ENCODE measurements at places on chromosomes 11 and 22.

GRCh38 chr11:59271811-59272327 lies 59.1 kb upstream of the MPEG1 start:
- DNase-seq = no peak

- DNase-seq = no peak
These were observed 4.4 kb downstream of the IL18BP start for GRCh38 chr11:72002841-72003775.

GRCh38 chr22:20514658-20515406 lies 7.4 kb downstream of the MED15 start:
- DNase-seq = no peak

DNA sequence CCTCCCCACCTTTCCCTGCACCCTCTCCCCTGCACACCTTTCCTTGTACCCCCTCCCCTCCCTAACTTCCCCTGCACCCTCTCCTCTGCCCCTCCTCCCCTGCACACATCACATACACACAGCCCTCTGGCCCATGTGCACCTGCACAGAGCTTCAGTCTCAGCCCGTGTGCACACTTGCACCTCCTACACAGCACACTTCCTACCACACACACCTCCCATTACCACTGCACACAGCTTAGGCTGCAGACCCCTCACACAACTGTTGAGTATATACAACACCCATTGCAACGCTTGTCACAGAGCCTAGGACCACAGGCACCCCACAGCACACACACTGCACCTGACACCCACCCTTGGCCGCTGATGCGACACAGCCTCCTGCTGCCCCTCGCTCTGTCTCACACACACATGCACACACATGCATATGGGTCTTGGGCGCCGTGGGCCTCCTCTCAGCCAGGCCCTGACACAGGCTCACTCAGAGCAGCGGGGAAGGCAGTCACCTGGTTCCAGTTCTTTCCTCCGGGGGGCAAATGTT lies 411 bp downstream of the SIGIRR start:
- no peak for DNase-seq

DNA sequence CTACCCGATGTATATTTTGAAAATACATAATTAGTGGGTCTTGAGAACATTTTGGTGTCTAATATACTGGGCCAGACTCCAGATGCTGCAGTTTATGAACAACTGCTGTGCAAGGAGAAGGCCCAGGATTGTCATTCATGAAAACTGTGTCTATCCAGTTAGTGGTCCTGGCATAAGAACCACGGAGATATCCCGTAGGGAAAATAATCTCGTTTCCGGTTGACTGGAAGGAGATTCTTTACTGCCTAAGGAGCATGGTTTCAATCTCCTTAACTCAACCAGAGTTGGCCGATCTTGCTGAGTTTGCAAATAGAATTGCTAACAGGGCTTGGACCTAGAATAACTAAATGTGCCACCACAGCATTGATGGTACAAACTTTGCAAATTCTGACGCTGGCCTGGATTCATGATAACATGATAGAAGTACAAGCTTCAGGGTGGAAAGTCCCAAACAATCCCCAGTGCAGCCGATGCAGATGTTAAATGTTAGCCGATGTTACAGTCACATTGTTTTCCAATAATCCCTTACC lies 4.6 kb upstream of the RTCB start:
- no peak for DNase-seq

Data from stimulated activated CD8-positive, alpha-beta memory T cell treated with anti-CD3 and anti-CD28 coated beads, Interleukin-7, amount 100 ng/mL, for 4 hours (primary cell).